ENCODE measurements at places on chromosomes 4 and X.

- DNase-seq, result no peak
Measured at GRCh38 chr4:123922847-123923246, 526.3 kb downstream of the SPRY1 start.

DNA sequence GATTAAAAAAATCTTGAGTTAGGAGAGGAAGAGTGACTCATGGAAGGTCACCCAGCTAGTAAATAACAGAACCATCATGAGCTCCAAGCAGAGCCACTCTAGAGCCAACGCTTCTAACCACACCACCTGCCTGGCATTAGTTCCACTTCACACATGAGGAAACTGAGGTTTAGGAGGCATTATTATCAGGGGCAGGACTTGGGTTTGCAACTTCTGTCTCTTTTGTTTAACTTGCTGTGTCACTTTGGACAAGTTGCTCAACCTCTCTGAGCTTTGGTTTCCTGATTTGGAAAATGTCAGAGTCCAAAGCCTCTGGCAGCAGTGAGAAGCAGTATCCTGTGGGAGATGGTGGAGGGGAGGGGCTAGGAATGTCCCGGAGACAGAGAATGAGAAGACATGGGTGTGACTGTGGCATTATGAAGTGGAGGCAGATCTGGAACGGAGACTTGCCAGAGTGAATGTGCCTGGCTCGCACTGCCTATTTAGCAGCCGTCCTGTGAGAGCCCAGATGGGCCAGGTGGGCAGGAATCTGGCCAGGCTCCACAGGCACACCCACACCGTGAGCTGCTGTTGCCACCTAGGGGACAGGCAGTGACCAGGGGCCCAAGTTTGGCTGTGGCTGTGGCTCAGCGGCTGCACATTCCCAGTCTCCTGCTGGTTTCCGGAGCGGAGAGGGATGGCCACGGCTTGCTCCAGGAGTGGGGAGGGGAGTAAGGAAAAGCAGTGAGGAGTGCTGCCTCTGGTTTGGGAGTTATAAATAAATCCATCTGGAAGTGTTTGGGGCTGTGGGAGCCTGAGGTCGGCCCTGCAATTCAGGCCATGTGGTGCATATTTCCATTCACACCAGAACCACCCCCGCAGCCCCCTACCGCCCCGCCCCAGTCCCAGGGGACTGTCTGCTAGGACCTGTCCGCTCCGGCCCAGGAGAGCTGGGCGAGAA lies 93.4 kb downstream of the NHSL2 start:
- no peak for DNase-seq

- no peak for DNase-seq
Measured at GRCh38 chrX:81263059-81263458, 61.2 kb downstream of the SH3BGRL start.

DNA sequence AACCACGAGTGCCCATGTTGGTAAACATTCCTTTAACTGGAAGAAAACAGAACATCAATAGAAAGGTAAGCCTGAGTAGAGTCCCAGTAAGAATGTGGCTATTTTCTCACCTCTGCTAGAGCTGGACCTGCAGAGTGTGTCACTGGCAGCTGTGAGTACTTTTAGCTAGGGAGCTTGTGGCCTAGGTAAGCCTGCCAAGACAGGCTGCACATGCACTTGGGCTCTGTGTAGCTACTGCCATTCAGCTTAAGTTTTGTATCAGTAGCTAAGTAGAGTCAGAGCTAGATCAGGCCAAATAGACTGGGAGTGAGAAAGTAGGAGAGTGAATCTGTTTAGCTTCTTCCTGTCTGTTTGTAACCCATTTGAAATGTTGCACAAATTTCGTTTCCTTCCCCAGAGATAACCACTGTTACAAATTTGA lies 35.3 kb downstream of the RBPJ start:
- DNase-seq, result no peak

DNA sequence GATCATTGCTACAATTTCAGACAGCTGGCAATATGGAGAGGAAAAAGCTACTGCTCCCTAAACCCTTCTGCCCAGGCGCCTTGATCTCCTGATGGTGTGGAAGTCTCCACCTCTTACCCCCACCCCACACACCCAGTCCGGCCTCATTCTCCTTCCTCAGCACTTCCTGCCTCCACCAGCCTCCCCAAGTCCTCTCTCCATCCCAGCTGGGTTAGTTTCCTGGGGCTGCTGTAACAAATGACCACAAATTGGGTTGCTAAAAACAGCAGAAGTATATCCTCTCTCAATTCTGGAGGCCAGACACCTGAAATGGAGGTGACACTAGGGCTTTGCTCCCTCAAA lies 1.1 kb upstream of the CCNQ start:
- DNase-seq, result no peak

DNA sequence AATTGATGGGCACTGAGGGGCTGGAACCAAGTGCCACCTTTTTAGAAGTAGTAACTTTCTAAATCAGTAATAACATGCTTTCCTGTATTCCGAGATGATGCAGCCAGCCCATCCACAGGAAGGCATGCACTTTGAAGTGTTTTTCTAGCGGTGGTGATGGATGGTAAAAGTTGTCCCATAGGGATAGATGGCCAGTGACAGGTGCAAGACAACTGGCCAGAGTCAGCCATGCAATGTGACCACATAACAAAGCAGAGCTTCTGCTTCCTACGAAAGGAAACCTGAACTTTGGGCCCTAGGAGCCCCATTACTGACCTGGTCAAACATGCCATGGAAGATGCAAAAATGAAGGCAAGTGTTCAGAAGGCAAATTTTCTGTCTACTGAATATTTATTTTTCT lies 72.3 kb downstream of the NR3C2 start:
- DNase-seq, result no peak

- no peak for DNase-seq
Measured at GRCh38 chr4:88706574-88706973, 8.9 kb upstream of the NAP1L5 start.

GRCh38 chr4:147808447-147808846 lies 76.6 kb downstream of the ARHGAP10 start:
- DNase-seq, result no peak

DNA sequence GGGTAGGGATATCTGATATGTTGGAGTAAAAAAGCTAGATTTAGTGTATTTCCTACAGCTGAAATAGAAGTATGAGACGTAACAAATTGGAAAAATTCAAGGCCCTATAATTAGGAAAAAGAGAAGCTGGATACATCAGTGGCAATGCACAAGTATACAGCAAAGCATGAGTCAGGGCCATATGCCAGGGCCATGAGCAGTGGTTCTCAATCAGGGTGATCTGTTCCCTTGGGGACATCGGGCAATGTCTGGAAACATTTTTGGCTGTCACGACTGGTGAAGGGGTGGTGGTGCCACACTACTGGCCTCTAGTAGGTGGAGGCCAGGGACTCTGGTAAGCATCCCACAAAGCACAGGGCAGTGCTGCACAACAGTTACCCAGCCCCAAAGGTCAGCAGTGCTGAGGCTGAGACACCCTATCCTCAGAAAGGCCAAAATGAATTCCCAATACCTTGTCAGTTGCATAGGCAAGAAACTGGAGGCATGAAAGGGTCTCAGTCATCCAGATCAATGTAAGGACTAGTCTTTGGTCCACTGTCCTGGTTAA lies 36.8 kb upstream of the NAP1L5 start:
- no peak for DNase-seq

DNA sequence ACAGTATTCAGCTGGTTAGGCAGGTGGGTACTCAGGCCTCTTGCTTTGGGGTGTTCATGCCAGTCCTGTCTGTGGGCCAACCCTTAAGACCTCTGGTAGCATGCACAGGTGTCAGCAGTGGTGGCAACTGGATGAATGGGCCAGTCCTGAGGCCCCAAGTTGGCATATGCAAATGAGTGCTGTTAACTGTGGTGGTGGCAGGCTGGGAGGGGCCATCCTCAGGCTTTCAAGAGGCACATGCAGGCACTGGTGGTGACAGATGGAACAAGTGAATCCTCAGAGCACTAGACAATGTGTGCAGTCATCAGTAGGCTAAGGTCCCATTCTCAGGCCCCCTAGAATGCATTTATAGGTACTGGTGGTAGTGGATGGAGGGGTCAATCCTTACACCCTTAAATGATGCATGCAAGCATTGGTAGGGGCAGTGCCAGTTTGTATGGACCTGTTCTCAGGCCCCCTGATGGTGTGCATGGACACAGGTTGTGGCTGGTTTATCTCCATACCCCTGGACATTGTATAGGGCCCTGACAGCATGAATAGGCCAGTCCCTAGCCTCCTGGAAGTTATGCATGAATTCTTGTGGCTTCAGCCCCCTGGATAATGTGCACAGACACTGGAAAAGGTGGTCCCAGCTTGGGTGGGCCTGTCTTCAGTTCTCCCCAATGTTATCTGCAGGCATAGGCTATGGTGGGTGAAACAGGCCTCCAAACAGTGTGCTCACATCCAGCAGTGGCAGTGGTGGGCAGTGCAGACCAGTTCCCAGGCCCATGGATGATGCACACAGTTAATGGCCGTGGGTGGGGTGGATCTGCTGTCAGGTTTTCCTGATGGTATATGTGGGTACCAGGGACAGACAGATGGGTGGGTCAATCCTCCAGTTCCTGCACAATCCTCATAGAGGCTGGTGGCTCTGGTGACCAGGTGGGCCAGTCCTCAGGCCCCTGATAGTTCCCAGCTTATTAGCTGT lies 24.7 kb downstream of the TECRL start:
- no peak for DNase-seq

GRCh38 chrX:123036401-123036800 lies 147.7 kb upstream of the GRIA3 start:
- no peak for DNase-seq

DNA sequence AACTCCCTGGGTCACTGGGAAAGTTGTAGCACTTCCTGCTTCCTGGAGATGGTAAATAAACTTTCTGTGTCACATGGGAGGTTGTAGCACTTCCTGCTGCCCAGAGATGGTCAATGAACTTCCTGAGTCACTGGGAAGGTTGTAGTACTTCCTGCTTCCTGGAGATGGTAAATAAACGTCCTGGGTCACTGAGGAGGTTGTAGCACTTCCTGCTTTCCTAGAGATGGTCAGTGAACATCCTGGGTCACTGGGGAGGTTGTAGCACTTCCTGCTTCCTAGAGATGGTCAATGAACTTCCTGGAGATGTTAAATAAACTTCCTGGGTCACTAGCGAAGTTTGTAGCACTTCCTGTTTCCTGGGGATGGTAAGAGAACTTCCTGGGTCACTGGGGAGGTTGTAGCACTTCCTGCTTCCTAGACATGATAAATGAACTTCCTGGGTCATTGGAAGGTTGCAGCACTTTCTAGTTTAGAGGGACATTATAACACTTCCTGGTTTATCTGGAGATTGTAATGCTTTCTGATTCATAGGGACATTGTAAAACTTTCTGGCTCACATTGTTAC lies 62.3 kb upstream of the CD99 start:
- DNase-seq, result no peak

DNA sequence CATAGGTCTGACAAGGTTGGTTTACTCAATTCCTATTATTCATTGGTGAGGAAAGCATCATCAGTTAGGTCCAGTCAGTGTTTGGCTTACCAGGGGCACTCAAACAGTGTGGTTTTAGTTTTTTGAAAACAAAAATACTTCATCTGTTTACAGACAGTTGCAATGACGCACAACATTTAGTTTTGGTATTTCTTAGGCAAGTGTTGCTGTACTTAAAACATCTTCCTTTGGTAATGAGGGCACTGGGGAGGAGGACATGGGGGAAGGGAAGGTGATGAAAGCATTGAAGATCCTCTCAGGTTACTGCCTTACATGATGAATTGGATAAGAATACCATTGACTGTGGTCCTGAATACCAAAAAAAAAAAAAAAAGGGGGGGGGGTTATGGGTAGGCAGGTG lies 93.7 kb upstream of the MAOA start:
- DNase-seq, result no peak

GRCh38 chr4:76811604-76812412 lies 86.1 kb downstream of the SOWAHB start:
- DNase-seq, result no peak

Data from T-helper 9 cell (primary cell).